ENCODE measurements at places on chromosomes 11 and 22.

- DNase-seq, result no peak
Observed at GRCh38 chr22:36036167-36036624, 7.6 kb upstream of the RBFOX2 start.

- no peak for DNase-seq
Observed at GRCh38 chr11:126658306-126659056, 303.0 kb downstream of the ST3GAL4 start.

DNA sequence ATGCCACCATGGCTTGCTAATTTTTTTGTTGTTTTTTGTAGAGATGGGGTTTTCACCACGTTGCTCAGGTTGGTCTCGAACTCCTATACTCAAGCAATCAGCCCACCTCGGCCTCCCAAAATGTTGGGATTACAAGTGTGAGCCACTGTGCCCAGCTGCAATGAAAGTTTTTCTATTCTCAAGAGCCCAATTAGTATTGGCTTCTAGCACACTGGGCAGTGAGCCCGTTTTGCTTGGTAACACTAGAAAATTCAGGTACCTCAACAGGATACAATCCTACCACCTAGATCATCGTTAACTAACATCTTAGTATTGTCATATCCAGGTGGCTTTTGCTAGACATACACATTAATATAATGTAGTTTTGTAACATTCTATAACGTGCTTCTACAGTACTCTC lies 19.0 kb downstream of the SEC14L3 start:
- no peak for DNase-seq

GRCh38 chr11:134334796-134335571 lies 3.2 kb downstream of the GLB1L2 start:
- no peak for DNase-seq

Data from stimulated activated CD4-positive, alpha-beta T cell treated with anti-CD3 and anti-CD28 coated beads, Interleukin-1b, Interleukin-23, amount 100 ng/mL, for 24 hours (primary cell).